ENCODE measurements at places on chromosomes 12 and 14.

- no peak for DNase-seq
These were observed 2.0 kb downstream of the DYRK2 start for GRCh38 chr12:67650388-67651131.

- DNase-seq, result no peak
These were observed 42.1 kb downstream of the STXBP6 start for GRCh38 chr14:25007832-25008231.

DNA sequence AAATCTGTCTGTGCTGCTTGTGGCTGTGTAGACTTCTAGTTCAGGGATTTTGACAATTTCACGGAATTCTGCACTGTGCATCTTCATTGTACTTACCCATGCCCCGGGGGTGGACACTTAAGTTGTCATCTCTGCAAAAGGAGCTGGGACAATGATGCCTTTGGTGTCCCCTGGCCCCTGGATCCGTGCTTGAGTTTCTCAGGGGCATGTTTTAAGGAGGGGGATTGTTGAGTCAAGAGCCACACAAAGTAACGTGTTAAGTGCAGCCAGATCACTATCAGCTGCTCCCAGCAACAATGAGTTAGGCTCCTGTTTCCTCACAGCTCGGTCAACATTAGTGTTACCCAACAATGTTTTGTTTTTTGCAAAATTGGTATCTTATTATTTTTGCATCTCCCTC is 305.0 kb upstream of the DIO3 start:
- DNase-seq, result no peak

DNA sequence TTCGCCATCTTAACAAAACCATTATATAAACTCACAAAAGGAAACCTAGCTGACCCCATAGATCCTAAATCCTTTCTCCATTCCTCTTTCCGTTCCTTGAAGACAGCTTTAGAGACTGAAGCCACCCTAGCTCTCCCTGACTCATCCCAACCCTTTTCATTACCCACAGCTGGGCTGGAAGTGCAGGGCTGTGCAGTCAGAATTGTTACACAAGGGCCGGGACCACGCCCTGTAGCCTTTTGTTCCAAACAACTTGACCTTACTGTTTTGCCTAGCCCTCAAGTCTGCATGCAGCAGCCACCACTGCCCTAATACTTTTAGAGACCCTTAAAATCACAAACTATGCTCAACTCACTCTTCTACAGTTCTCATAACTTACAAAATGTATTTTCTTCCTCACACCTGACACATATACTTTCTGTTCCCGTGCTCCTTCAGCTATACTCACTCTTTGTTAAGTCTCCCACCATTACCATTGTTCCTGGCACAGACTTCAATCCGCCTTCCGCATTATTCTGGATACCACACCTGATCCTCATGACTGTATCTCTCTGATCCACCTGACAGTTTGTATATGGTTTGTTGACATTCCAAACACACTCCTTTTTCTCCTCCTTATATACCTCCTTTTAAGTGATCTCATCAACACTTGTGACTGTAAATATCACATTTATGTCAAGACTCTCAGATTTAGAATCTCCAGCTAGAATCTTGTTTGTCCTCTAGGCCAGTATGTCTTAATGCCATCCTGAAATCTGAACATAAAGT is 208.7 kb downstream of the KITLG start:
- DNase-seq, result no peak

DNA sequence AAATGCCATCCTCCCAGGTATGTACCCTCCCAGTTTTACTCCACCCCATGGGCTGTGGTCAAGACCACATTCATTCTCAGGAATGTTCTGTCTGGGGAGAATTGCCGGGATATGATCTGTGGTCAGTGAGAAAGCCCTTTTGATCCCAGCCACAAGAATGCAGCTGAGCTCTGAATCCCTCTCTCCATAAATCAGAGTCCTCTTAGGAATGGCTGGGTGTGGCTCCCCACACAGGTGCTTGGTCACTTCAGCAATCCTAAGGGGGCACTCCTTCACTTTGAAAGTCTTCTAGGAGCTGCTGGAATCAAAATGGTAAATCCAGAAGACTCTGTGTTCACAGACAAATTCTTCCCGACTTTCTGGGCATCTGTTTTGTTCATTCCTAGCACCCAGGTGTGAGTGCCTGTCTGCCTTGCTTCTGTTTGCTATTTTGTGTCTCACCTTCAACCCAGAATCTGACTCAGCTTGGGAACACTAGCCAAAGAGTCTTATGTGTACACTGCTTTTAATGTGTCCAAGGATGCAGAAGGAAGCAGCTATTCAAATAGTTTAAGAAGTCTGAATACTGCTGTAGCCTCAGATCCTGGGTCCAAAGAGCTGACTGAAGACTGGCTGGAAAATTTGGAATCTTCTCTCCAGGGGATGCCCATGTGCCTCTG is 144.6 kb upstream of the CDKN3 start:
- DNase-seq, result peak; percentile 41

GRCh38 chr14:69318901-69319475 is 59.0 kb downstream of the GALNT16 start:
- DNase-seq, result no peak

DNA sequence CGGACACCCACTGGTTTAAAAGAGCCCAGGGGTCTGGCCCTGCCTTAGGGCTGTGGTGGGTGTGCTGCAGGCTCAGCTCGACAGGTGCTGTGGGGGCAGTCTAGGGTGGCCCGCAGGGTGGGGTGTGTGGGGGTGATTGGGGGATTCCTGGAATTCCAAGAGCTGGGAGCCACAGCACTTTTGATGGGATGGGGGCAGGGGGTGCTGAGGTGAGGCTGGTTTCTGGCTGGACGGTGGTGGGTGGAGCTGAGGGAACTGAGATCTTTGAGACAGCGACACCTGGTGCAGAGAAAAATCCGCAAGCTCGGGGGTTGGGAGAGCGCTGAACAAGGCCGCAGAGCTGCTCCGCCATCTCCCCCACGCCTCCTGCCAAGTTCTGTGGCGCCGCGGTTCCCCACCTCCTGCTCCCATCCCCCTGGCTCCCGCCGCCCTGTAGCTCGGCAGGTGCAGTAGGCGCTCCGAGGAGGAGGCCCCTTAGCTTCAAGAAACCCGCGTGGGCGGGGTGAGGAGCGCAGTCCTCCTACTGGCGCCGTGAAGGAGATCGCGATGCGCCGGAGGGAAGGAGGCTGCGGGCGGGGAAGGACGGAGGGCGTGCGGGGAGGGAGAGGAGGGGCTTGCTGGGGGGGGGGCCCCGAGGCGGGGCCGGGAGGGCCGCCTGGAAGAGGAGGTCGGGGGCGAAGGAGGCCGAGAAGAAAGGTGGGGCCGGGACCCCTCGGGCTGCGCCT is 1.3 kb upstream of the TEDC1 start:
- DNase-seq, result peak; percentile 56

- no peak for DNase-seq
These were observed 227.5 kb upstream of the RMST start for GRCh38 chr12:97235102-97235501.

GRCh38 chr14:69924201-69924600 is 45.0 kb downstream of the SMOC1 start:
- DNase-seq, result no peak

- no peak for DNase-seq
These were observed 147.2 kb upstream of the GSC start for GRCh38 chr14:94917041-94917600.

- DNase-seq, result no peak
These were observed 141.7 kb upstream of the AMIGO2 start for GRCh38 chr12:47221256-47222023.

- DNase-seq, result no peak
These were observed 234.8 kb downstream of the DUSP6 start for GRCh38 chr12:89117448-89118034.

All from T1000 (cell line).